RKO (cell line): ENCODE measurements at places on chromosomes 11 and 22.

GRCh38 chr11:112410325-112410724 lies 149.7 kb upstream of the PLET1 start:
- no peak for DNase-seq

DNA sequence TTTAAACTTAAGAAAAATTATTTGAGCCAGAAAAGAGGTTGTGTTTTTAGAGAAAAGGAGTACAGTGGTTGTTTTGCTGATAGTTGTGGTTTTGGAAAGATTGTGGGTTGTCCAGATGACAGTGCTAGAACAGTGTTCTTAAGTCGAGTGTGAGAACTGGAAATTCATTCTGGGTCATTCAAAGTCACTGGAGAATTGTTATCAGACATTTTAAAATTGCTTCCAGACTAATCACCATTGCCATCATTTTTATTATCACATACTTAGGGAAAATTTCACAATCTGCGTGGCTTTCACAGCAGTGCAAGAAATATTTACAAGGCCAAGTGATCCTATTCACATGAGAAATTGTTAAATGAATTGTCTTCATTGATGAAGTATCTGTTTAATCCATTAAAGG lies 242.2 kb upstream of the DDI1 start:
- DNase-seq = no peak

- DNase-seq = no peak
These were observed 358.6 kb downstream of the TENM4 start for GRCh38 chr11:79082280-79082679.

DNA sequence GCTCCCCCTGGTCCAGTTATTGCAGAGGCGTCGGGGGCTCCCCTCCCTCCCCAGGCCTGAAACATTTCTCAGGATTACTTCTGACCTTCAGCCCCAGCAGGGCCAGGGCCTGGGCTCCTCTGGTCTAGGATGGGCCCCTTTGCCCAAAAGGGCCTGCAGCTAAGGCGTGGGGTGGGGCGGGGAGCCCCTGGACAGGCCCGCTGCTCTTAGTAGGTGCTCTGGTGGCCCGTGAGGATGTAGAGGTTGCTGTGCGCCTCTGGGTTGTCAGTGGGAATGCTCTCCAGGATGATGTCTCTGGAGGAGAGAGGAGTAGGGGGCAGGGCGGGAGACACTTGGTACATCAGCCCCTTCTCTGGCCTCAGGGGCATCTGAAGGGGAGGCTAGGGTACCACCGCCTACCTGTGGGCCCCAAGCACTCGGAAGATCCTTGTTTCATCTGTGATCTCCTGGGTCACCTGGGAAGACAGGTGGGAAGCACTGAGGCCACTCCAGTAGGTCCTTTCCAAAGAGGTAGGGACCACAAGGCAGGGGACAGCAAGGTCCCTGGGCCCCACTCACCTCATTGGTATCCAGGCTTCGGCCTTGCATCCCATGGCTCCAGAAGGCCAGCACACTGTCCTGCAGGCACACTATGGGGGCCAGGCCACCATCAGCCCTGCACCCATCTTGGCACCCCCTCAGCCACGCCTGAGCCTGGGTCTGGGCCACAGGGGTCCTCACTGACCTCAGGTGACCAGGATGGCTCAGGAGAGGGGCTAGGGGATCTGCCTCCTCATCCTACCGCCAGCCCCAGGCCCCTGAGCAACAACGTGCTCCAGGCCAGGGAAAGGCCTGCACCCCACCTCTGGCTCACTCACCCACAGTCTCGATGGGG lies 11.2 kb upstream of the SF1 start:
- no peak for DNase-seq

- peak; percentile 91 for DNase-seq
These were observed at the start of gene MALAT1 for GRCh38 chr11:65498977-65499712. TSS of gene MALAT1 (plus strand) at chr11:65499045.

DNA sequence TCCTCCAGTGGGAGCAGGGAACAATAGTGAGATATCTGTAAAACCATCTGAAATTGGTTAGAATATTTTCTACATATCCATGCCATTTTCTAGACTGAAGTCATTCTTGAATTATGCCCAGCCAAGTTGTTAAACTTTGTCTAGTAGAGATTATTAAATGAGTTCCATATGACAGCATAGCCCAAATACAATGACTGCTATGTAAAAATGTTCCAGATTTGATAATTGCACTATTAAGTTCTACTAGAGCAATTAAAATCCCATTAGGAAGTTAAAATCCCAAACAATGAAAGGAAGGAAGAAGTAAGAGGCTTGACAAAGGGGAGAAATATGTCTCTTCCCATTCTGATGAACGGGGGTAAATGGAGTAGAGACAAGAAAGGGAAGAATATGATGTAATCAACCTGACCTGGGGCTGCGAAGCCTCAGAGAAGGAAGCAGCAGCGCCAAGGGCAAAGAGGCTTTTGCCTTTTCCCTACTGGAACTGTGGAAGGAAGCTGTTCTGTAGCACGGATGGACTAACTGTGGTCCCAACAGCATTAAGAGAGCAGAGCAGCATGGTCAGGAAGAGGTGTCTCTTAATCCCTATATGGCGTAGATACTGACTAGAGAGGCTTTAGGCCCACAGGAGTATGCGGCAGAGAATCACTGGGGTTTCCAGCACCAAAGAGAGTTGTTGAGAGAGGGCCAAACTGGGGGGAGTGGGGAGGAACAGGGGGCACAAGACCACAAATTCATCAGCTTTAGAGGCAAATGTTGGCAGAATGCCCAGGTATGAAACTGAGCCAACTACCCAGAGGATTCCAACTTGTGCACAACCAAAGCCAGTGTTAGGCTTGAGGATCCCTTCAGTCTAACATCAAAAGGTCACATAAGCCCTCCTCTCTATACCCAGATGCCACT lies 26.7 kb downstream of the RRP8 start:
- DNase-seq = no peak

DNA sequence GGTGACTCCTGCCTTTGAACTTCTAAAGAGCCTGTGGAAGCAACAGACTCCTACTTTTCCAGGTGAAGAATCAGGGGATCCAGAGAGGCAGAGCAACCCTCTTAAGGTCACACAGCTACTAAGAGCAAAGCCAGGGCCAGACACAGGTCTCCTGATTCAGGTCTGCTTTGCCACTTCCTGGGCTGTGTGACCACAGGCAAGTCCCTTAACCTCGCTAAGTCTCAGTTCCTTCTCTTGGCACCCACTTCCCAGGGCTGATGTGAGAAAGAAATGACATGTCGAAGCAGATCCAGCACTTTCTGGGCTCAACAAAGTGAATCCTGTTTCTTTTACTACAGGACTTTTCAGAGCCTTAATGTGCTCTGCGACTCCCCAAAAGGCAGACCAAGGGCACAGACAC lies 30.2 kb downstream of the UQCR10 start:
- no peak for DNase-seq

- DNase-seq = no peak
These were observed 52.0 kb downstream of the RELT start for GRCh38 chr11:73428227-73428626.

- DNase-seq = no peak
These were observed 209.7 kb downstream of the SNX19 start for GRCh38 chr11:130706572-130706971.

DNA sequence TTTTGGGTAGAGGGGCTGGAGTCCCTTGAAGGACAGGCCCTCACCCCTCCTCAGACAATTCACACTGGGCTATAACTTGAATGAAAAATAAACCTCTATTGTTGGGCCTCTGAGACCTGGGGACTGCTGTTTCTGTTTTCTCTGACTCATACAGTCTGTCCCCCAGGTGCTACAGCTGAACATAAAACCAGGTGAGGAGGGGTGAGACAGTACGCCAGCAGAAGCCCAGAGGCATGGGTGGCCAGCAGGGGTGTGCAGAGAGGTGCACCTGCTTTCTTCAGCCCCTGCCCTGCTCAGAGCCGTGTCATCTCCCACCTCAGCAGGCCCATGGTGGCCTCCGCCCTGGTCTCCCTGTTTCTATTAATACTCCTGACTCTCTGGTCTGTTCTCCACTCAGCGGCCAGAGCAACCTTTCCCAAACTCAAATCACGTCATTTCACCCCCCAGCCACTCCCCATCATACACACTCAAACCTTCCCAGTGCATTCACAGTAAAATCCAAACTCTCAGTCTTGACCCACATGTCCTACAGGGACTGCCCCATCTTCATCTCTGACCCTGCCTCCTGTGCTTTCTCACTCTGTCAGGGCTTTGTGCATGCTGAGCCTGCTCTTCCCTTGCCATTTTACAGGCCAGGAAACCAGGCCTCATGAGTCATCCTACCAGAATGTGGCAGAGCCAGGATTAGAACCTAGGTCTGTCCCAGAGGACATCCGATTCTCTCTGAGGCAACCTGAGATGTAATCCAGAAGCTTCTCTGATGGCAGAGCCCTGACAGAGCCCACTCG lies 5.4 kb upstream of the IL2RB start:
- DNase-seq = no peak

DNA sequence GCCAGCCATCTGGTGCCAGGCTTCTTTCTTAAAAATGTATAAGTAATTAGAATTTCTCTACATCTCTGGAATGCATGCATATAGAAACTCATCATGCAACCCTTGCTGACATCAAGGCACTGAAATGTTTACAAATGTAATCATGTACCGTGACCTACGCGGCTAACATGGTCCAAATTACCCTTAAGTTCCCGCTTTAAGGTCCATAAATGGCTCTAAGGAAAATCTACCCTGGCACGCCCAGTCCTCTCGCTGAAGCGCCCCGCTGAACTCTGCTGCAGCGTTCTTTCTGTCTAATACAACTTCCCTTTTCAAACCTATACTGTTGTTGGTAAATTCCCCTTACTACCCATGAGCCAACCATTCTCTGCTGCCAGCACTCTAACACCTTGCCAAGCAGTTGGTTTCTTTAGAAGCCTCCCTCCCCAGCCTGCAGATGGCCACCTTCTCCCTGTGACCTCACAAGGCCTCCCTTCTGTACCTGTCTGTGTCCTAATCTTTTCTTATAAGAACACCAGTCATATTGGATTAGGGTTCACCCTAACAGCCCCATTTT lies 13.5 kb upstream of the HMOX1 start:
- no peak for DNase-seq

DNA sequence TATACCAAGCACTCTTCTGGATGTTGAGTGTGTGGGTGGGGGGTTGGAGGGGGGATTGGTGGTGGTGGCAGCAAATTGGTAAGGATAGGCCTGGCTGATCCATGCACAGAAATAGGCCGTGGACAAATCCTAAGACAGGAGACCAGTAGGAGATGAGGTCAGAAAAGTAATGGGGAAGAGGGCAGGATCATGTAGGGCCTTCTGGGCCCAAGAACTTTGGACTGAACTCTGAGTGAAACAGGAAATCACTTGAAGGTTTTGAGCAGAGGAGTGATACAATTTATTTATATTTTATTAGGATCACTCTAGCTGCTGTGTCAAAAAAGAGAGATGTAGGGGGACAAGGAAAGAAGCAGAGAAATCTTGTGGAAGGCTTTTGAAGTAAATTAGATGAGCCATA lies 28.7 kb downstream of the TSG101 start:
- DNase-seq = no peak

GRCh38 chr11:95344932-95345642 lies 114.1 kb upstream of the SESN3 start:
- no peak for DNase-seq

GRCh38 chr22:24230911-24231656 lies 13.8 kb downstream of the GGT5 start:
- no peak for DNase-seq
